ENCODE measurements at places on chromosomes 3 and 15.

GRCh38 chr15:32956006-32956405 is 238.2 kb downstream of the GREM1 start:
- DNase-seq, result no peak

DNA sequence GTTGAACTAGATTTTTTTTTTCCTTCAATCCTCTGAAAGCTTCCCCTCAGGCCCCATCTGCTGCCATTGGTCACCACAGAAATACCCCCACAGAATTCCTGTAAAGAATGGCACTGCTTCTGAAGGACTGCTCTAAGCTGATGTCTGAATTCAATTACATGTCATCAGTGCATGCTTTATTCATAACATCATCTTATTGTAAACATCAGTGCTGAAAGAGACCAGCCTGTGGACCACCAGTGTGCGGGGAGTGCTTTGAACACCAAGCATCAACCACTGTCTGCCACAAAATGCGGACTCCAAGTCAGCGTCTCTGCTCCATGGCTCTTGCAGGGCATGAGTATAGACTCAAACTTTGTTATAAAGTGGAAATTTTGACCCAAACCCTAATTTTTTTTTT is 11.6 kb downstream of the PHLDB2 start:
- no peak for DNase-seq

- no peak for DNase-seq
Measured at GRCh38 chr3:189167027-189167766, 4.6 kb upstream of the TPRG1 start.

GRCh38 chr15:27826411-27826810 is 272.7 kb downstream of the OCA2 start:
- DNase-seq, result no peak

DNA sequence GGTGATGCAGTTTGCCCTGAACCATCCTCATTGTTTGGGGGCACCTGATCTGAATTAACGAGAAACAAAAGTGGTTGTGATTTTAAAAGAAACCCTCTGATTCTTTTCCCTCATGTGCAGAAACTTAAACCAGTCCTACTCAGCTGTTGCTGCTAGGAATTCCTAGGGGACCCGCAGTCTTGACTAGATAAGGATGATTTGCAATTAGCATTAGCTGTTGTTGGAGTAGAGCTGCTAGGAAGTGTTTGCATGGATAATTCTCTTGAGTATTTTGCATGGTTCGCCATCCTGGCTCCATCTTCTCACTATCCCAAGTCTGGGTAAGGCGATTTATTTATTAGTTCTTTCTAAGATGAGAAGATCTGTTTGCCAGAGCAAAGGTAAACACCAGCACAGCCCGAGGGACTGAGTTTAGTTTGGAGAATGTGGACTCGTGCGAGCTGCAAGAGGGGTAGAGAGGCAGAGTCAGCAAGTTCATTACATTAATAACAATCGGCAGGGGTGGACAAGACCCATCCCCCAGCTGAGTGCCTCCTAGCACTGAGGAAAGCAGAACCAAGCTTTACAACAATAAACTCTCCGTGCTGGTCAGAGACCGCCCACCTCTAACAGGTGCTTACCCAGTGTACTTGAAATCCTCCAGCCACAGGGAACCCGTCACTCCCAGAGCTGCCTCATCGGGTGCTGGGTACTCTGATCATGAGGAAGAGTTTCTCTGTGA is 4.1 kb downstream of the FGD5 start:
- DNase-seq, result no peak
